ENCODE measurements at places on chromosomes 6 and 20. TPM values are rescaled to one million over a fixed set of nuclear protein-coding genes. Genes with fewer than 3 reads are reported as not detected.
A peak's percentile ranks its signal among the peaks of the same experiment; 100 is the strongest.

METTL24 gene
- total RNA-seq = not detected

TSHZ2 gene
- total RNA-seq = 1.6 TPM

HAO1 gene
- not detected for total RNA-seq

DNA sequence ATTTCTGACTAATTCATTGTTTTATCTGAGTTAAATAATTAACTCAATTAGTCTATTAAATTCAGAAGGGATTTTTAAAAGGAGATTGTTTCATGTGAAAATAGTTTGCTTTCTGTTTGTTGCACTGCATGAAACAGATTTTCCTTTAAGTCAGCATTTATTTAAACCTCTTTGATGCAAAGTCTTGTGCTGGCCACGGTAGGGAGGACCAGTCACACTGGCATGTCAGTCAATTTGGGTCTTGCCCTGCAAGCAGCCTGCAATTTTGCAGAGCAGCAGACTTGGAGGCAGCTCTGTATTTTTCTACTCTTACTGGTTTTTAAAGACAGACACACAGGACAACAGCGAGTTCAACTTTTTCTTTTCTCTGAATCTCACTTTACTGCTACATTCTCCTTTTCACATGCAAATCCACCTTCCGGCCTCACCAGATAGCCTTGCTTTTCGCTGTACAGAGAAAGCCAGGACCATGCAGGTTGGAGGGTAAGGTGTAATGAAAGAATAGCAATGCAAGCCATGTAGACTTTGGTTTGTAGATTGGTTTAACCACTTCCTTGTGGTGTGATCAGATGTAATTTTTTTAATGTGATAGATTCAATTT is 689.9 kb upstream of the AGPAT4 start:
- DNase-seq = no peak

GRCh38 chr6:78476561-78476960 is 390.8 kb upstream of the IRAK1BP1 start:
- no peak for DNase-seq

DNA sequence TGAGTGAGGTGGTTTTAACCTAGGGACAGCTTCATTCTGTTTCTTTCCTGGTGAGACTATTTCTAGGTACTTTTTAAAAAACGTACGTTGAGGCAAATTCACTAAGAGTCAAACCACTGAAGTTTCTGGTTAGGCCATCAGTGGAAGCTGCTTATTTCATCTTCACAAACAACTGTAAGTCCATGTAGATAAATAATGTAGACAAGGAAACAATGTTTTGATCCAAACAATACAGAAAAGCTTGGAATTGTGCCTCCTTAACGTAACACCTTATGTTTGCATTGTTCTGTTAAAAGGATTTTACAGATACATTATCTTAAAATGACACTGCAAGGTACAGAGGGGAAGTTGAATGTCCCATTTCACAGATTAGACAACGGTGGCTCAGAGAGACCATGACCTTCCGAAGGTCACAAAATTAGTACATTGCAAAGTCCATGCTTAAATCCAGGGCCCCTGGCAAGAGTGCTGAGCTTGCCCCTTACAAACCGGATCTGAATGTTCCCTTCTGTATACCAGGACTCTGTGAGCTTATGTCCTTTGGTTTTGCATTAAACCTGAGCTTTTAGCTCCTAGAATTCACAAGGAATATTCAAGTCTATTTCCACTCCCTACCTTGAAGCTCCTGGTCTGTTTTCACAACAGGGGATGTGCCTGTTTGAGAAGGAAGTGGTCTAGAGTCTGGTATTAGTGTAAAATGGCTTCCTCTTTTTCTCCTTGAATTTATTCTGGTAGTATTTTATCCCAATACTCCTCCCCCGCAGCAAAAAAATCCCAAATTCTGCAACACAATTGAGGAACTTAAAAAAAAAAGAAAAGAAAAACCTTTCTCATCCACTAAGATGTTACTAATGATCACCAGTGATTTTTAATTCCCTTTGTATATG is 28.9 kb upstream of the ZNF217 start:
- no peak for DNase-seq

DNA sequence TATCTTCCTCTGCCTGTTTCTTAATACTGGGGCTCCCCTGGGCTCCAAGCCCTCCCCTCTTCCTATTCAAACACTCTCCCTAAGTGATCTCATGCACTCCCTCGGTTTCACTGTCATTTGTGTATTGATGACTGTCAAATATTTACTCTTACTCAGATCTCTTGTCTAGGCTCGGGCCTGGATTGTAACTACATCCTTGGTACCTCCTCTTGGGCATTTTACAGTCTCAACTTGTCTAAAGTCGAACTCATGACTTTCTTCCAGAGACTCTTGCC is 189.4 kb upstream of the PRDM1 start:
- no peak for DNase-seq

- DNase-seq = no peak
Observed at GRCh38 chr6:31874836-31875572, 3.8 kb downstream of the SLC44A4 start.

DNA sequence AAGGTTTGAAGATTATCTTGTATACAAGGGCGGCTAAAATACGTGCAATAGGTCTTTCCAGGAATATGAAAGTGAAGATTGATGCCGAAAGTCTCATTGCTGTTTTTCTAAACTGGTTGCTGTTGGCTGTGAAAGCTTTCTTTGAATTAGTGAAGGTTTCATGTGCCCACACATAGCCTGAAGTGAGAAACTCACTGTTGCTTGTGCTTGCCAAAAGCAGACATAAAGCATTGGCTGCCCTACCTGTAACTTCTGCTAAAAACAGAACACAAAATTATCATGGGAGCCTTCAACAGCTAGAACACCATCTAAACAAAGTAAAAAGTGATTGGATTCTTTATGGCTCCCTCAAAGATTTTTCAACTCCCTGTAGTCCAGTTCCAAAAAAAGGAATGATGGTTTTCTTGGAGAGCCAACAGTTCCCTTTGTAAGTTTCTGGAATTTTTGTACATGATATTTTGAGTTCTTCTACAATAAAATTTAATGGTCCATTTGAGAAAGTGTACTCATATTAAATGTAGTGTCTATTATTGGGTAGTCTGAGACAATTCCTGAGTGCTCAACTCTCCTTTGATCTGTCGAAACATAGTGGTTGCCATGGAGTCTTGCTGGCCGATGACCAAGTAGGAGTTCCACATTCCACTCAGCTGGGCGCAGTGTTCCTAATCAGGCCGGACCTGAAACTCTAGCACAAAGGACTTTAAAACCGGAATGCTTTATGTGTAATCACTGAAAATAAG is 68.5 kb downstream of the PLEKHG1 start:
- peak; percentile 94 for DNase-seq

DNA sequence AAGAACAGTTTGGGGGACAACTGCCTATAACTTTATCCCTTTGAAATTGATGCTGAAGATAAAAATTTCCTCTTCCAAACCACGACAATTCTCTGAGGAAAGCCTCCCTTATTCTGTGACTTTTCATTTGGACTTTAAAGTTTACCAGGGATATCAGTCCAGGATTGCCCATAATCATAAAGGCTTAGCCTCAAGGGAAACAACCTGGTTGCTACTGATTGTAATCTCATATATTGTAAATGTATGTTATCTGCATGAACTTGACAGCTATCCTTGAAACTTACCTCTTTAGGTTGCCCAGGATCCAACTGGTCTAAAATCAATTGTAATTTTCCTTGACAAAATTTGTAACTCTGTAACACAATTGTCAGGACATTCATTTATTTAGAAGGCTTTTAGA is 23.8 kb downstream of the TBC1D32 start:
- no peak for DNase-seq

DNA sequence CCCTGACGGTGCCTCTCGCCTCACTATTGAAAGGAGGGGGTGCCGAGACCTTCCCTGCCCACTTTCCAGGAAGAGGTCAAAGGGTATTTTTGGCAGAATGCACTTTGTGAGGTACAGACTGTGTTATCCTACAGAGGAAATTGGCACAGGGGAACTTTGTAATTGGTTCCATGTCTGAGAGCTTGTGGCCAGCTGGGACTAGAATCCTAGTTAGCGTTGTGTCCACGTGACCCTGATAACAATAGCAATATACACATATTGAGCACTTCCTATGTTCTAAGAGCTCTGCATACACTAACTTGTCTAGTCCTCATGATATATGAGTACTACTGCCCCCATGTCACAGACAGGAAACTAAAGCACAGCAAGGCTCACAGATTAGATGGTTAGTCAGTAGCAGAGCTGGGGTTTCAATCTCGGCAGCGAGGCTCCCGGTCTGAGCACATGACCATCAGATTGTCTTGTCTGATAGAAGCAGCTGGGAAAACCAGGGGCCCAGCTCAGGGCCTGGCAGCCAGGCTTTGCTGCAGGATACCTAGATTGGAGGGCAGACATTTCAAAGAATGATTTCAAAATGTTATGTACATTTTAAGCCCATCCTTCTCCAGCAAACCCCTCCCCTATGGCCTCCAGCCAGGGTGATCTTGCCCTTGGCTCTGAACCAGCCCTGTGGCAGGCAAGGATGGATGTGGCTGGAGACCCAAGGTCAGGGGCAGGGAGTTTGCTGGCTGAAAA is 1.4 kb downstream of the MAPK13 start:
- peak; percentile 67 for DNase-seq

All from MCF 10A (cell line).